Smooth muscle cell of trachea (primary cell): ENCODE measurements at places on chromosomes 4 and X. TPM values are rescaled to one million over a fixed set of nuclear protein-coding genes. Genes with fewer than 3 reads are reported as not detected.

The RAI2 gene
- 2.2 and 5.8 TPM in 2 replicates for total RNA-seq

The GPR173 gene
- total RNA-seq, result 5.8 and 6.3 TPM in 2 replicates

The SMR3B gene
- not detected in 2 replicates for total RNA-seq

The SOD3 gene
- 42.3 and 106 TPM in 2 replicates for total RNA-seq

The STS gene
- total RNA-seq, result 4.2 and 7.6 TPM in 2 replicates

The IGSF1 gene
- total RNA-seq, result not detected in 2 replicates

The AFAP1 gene
- total RNA-seq, result 27.8 and 36.1 TPM in 2 replicates
